ENCODE measurements at places on chromosomes 4 and X.

DNA sequence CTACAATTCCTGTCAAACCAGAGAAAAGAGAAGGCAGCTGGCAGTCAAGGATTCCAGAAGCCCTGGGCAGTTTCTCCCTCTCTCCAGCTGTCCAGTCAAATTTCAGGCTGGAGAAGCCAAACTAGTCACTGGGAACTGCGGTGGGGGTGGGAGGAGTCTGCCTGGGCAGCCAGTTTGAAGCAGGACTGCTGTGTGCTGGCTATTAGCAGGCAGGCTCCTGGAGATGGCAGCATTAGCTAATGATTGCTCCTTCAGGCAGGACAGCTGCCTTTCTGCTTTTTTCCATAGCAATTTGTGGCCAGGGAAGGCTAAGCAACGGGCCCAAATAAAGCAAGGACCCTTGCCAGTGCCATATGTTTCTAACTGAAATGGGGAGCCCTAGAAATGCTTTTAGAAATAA is 44.7 kb upstream of the FGF13 start:
- no peak for DNase-seq

DNA sequence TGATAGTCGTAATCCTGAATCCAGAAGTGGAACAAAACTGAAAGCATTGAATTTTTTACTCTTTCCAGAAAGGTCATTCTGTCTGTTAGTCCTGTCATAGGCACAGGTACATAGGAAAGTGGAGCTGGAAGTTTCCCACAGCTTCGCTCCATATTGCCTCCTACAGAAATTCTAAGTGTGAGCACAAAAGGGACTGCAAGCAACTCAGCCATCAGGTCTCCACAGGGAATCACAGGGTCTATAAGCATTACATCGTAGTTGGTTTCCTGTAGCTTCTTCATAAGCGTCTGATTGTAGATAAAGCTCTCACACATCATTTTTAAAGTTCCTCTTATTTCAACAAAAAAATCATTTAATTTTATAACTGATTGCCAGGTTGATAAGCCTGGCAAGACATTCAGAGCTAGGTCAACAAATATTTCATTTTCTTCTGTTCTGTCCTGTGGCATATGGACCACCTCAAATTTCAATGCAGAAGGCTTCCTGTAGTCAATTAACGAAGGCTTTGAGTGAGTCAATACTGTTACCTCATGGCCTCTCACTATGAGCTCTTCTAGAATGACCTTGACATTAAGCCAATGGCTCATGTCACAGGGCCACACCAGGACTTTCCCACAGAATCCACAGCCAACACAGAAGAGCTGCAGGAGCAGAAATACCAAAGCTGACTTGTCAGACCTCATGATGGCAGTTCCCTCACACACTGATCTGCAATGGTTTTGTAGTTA is at the start of gene UGT2A3:
UGT2A3 (minus strand) TSS at position 727 of the 728 bp plus-strand sequence; CDS start at position 683, 44 bp downstream.
- DNase-seq: no peak

GRCh38 chrX:124388562-124388961 is 42.2 kb downstream of the SH2D1A start:
- peak; percentile 64 for DNase-seq

DNA sequence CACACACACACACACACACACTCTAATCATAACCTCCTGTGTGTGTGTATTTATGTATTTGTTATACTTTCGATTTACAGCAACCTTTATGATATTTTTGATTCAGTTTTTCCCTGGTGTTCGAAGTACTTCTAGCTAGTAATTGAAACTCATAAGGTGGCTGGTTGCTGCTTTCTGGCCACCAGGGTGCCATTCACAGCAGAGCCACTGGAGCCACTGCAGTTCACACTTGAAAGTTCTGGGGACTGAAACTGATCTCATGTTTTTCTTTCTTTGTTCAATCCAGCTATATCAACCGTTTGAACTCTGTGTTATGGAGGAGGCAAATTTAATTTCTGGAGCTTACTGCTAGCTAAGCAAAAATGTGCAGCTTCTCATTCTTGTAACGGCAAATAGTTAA is 419.4 kb downstream of the ADGRL3 start:
- peak; percentile 4 for DNase-seq

GRCh38 chr4:55517526-55518229 is 29.0 kb downstream of the CLOCK start:
- DNase-seq: no peak

DNA sequence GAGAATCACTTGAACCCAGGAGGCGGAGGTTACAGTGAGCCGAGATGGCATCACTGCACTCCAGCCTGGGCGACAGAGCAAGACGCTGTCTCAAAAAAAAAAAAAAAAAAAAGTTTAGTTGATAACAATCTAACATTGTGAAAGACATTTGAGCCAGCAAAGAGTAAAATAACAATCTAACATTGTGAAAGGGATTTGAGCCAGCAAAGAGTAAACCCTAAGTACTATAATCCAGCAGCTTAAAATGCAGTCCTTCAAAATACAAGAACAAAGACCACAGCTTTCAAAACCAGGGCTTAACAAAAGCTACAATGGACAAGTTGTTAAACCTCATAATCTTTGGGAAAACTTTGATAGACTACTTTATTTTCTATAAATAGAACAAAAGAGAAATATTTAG is 16.9 kb downstream of the MFAP3L start:
- no peak for DNase-seq

DNA sequence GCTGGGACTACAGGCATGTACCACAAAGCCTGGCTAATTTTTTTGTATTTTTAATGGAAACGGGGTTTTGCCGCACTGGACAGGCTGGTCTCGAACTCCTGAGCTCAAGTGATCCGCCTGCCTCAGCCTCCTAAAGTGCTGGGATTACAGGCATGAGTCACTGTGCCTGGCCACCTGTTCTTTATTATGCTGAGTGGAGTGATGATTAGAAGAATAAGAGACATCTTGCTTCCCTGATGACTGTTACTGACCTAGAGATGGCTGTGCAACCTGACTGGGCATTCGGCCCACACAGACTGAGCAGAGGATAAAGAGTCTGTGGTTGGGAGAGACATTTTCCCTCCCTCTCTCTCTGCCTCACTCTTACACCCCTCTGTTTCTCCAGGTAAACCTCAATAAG is 56.7 kb downstream of the SPINK2 start:
- DNase-seq: no peak

- DNase-seq: no peak
Measured at GRCh38 chrX:15500497-15500966, at the start of gene BMX. BMX (plus strand) TSS chrX:15500807; CDS start chrX:15508354, 7,547 bp downstream.

DNA sequence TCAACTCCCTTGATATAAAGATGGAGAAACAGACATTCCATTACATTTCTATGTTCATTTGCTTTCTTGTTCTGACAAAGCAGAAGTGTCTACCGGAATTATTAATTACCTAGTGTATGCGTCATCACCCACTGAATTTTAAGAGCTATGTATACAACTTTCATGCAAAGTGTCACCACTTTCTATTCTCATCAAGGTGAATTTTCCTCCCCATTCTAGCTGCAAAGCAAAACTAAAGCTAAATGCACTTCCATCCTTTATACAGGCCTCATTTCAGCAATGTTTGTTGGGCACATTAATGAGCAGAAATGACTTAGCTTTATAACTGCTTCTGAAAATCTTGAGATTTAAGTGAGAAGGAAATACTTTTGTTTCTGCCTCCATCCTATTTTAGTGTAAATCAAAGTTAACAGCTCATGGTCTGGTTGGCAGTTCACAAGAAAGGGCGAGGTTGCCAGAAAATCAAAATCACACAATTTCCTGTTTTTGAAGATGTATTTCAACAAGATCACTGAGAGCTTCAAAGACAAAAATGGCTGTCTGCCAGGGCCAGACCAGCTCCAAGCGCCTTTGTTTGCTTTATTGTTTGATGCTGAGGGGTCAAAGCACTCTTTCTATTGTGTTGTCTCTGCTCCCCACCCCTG is 7.2 kb upstream of the FAM9C start:
- peak; percentile 4 for DNase-seq

DNA sequence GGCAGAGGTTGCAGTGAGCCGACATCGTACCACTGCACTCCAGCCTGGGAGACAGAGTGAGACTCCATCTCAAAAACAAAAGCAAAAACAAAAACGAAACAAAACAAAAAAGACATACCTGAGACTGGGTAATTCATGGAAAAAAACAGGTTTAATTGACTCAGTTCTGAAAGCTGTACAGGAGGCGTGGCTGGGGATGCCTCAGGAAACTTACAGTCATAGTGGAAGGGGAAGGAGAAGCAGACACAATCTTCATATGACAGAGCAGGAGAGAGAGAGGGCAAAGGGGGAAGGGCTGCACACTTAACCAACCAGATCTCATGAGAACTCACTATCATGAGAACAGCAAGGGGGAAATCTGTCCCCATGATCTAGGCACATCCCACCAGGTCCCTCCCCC is 229.5 kb downstream of the STK32B start:
- no peak for DNase-seq

GRCh38 chr4:56134266-56134665 is 185.5 kb downstream of the CEP135 start:
- DNase-seq: no peak

DNA sequence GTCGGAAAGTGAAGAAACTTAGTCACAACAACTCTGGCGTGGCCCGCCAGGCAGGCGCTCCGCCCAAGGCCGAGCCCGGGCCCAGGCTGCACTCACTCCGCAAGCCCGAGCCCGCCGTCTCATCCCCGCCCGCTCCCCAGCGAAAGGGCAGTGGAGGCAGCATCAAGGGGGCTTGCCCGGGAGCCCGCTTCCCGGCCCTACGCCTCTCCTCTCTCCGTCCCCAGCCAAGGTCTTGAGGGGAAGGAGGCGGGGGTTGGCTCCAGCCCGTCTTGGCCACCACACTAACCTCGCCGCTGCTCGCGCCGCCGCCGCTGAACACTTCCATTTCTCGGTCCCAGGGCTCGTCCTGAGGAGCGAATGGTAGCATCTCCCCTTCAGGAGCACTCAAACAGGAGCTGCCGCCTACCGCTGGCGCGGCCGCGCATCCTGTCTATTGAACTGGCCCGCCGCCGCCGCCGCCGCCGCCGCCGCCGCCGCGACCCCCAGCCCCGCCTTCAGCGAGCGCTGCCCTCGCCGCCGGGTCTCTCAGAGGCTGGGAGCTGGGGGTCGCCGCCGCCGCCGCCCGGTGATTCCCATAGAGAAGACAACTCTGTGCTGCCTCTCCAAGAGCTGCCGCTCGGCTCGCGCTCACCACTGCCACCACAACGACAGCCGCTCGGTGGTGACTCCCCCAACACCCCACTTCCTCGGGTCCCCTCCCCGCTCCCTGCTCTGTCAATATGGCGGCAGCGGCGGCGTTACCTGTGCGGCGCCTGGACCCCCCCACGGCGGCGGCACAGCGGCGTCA is at the start of gene RPS6KA6:
RPS6KA6 (minus strand) TSS at position 667 of the 787 bp plus-strand sequence; CDS start at position 367, 300 bp downstream.
- peak; percentile 36 for DNase-seq

DNA sequence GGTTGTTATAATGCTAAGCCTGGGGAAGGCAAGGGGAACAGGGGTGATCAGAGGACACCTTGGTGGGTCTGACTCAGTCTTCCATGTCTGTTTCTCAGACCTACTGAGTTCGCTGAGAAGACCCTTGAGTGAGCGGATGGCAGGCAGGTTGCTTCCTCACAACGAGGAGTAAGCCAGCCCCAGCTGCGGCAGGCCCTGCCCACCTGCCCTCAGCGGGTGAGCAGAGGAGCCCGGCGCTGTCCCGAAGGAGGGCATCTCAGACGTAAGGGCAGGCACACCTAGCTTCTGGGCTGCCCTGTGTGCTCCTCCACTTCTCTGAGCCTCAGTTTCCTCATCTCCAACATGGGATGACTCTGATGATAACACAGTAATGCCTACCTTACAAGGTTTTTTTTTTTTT is 30.3 kb downstream of the MSX1 start:
- no peak for DNase-seq

- DNase-seq: no peak
Measured at GRCh38 chr4:16237715-16238114, 11.4 kb upstream of the TAPT1 start.

DNA sequence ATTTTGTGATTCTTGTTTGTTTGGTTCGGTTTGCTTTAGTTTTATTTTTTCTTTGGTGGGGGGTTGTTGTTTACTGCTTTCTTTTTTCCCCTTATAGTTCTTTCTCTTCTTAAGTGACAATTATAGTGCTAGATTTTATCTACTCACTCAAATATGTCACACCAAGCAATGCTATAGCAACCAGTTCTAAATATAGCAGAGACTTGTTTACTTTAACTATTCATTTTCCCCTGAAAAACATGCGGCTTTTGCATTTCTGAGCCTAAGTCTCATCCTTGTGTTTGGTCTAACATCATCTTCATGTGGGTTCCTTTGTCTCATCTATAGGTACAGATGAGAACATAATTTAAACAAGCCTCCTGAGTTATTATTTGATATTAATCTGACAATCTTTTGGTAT is 676.6 kb downstream of the FAT4 start:
- DNase-seq: no peak

DNA sequence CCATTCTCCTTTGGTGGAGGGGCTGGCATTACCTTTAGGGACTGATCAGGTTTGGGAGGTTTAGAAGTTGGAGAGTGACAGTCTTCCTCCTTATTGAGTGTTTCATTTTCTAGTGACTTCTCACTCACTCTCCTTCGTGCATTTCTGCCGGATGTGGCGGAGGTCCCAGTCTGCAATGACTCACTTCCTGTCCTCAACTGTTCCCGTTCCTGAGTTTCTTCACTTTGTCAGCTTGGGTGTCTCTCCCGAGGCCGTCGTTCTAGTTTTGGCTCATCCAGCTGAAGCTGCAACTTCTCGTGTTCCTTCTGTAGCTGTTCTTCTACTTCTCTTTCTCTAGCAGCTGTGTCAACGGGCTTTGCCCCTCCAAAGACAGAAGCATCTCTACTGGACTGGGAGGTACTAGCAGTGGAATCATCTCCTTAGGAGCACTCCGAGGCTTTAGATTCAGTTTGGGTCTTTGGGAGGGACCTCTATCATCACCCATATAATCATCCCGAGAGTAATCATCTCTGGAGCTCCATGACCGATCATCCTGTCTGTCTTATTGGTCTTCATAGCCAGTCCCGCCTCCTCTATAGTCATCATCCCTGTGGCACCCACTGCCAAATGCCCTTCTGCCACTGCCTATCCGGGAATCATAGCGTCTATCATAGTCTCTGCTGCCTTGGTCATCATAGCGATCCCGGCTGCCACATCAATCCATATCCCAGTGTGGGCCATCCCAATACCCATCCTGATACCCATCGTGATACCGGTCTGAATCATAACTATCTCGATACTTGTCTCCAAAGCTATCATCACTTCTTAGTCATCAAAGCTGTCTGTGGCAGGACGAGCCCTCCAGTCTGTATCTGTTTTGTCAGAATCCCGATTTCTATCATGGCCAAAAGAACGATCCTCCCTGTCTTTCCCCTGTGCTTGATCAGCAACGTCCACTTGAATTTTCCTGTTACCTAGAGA is 35.3 kb upstream of the VSIG4 start:
- DNase-seq: no peak

DNA sequence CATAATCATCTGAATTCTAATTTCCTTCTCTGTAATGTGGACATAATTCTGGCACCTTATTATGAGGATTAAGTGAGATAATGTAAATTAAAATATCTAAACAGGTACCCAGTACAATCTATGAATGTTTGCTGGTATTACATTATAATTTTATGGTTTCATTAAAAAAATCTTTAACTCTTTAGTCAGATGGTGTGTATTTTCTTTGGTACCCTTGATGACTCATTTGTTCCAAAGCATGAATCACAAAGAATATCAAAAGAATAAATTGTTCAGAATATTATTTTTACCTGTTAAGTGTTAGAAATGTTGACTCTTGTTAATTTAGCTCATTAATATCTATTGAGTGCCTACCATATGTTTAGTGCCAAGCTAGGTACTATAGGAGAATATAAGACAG is 74.3 kb downstream of the SNX25 start:
- no peak for DNase-seq

All from NAMALWA (cell line).